ENCODE measurements at places on chromosomes 7 and 10. TPM values are rescaled to one million over a fixed set of nuclear protein-coding genes. Genes with fewer than 3 reads are reported as not detected.

DNA sequence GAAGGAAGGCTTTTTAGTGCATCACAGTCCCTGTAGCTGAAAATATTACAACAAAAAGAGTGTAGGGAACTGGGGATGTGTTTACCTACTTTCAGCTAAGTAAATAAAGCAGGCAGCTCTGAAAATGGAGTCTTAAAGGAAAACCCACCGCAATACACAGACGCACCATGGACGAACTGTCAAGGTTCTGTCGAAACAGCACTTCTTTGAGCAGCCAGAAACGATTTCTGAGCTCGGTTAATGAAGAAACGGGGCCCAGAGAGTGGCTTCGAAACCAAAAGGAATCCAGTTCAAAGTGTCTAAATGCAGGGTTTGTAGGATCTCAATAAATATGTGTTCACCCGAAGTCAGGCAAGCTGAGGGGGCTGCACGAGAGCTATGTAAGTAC lies 275.4 kb upstream of the NEBL start:
- no peaks in the 10 kb centered on the region for H3K27me3 ChIP-seq
- peak overlapping the region; percentile 85 for H3K27ac ChIP-seq
- H3K4me1 ChIP-seq, result no peaks in the 10 kb centered on the region
- peak overlapping the region; percentile 74 for H3K4me3 ChIP-seq
- peak; percentile 31 for DNase-seq
- H3K36me3 ChIP-seq, result peaks cover 4% of the 10 kb centered on the region

GRCh38 chr7:18222636-18223035 lies 195.0 kb upstream of the PRPS1L1 start:
- H3K36me3 ChIP-seq, result no peaks in the 10 kb centered on the region
- no peak overlapping the region for H3K27ac ChIP-seq
- H3K4me1 ChIP-seq, result no peaks in the 10 kb centered on the region
- no peak for DNase-seq
- H3K27me3 ChIP-seq, result peaks cover 2% of the 10 kb centered on the region

GHRHR gene
- not detected for total RNA-seq

DNA sequence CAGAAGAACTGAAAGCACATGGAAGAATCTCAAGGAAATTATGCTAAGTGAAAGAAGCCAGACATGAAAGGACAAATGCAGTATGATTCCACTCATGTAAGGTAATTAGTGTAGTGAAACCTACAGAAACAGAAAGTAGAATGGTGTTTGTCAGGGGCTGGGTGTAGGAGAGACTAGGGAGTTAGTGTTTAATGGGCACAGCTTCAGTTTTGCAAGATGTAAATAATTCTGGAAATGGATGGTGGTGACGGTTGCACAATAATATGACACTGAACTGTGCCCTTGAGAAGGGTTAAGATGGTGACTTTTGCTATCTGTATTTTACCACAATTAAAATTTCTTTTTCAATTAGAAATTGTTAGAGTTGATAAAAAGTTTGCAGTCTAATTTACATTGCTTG lies 157.3 kb upstream of the ADCY1 start:
- H3K4me1 ChIP-seq, result no peaks in the 10 kb centered on the region
- no peak overlapping the region for H3K4me3 ChIP-seq
- no peak for DNase-seq
- no peaks in the 10 kb centered on the region for H3K36me3 ChIP-seq
- no peaks in the 10 kb centered on the region for H3K27me3 ChIP-seq
- H3K27ac ChIP-seq, result no peak overlapping the region

- DNase-seq, result no peak
- no peaks in the 10 kb centered on the region for H3K36me3 ChIP-seq
- no peak overlapping the region for H3K27ac ChIP-seq
Observed at GRCh38 chr7:81284576-81284975, 365.7 kb upstream of the SEMA3C start.

TMEM213 gene
- not detected for total RNA-seq

- H3K27me3 ChIP-seq, result no peaks in the 10 kb centered on the region
- H3K4me3 ChIP-seq, result no peak overlapping the region
- H3K4me1 ChIP-seq, result no peaks in the 10 kb centered on the region
- no peaks in the 10 kb centered on the region for H3K36me3 ChIP-seq
Observed at GRCh38 chr7:97269741-97270140, 152.2 kb downstream of the SDHAF3 start.

- no peaks in the 10 kb centered on the region for H3K4me1 ChIP-seq
- H3K4me3 ChIP-seq, result no peak overlapping the region
- H3K27ac ChIP-seq, result no peak overlapping the region
- no peaks in the 10 kb centered on the region for H3K36me3 ChIP-seq
Observed at GRCh38 chr7:32164341-32164996, 94.3 kb upstream of the PDE1C start.

TMEM176B gene
- total RNA-seq, result 37.2 TPM

DNA sequence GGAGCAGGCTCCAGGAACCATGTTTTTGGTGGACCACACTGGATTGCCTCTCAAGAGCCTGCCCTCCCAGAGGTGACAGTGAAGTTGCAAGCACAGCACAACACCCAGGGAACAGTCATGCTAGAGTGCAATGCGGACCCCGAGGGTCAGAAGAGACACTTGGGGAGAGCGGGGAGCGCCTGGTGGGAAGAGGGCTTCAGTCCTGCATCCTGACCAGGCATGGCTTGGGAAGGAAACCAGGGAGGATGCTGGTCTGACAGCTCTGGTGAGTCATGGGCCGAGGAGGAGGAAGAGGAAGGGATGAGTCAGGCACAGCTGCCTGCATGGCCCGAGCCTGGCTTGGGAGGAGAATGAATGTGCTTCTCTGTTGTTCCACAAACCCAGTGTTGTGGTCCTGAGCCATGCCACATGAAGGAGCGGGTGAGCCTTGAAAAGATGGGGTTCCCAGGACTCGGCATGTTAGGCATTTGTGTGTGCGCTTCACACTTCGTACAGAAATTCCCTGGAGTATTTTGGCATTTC lies 29.5 kb upstream of the ANKRD2 start:
- no peaks in the 10 kb centered on the region for H3K36me3 ChIP-seq
- H3K4me1 ChIP-seq, result peaks cover 24% of the 10 kb centered on the region
- peak; percentile 49 for DNase-seq

- H3K27me3 ChIP-seq, result peaks cover 3% of the 10 kb centered on the region
- H3K4me1 ChIP-seq, result peaks cover 9% of the 10 kb centered on the region
- DNase-seq, result no peak
Observed at GRCh38 chr10:1316121-1316808, 260.1 kb downstream of the WDR37 start.

GRCh38 chr7:5469375-5470166 lies 45.9 kb upstream of the TNRC18 start:
- no peaks in the 10 kb centered on the region for H3K4me1 ChIP-seq
- no peak for DNase-seq
- no peaks in the 10 kb centered on the region for H3K27me3 ChIP-seq
- H3K4me3 ChIP-seq, result no peak overlapping the region
- no peaks in the 10 kb centered on the region for H3K36me3 ChIP-seq
- H3K27ac ChIP-seq, result no peak overlapping the region

DNA sequence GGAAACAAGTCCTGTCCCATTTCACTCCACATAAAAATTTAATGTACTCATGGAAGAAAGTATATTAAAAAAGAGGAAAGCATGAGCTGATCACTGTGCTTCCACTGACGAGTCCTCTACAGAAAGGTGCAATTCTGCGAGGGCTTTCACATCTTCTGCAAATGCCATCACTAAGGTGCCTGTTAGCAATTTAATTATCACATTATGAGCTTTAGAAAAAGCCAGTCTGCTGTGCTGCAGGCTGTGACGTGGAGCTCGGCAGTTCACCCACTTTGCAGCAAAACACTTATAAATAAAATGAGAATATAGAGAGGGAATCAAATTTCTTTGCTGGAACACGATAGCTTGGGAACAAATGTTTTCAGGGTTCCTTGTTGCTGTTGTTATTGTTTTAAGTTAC lies 22.5 kb upstream of the NEUROD6 start:
- no peaks in the 10 kb centered on the region for H3K27me3 ChIP-seq
- DNase-seq, result no peak
- H3K4me1 ChIP-seq, result no peaks in the 10 kb centered on the region
- no peak overlapping the region for H3K4me3 ChIP-seq
- no peak overlapping the region for H3K27ac ChIP-seq

GRCh38 chr7:77665161-77665560 lies 31.1 kb upstream of the RSBN1L start:
- no peak for DNase-seq
- H3K4me3 ChIP-seq, result no peak overlapping the region
- H3K27ac ChIP-seq, result no peak overlapping the region
- no peaks in the 10 kb centered on the region for H3K27me3 ChIP-seq
- no peaks in the 10 kb centered on the region for H3K36me3 ChIP-seq
- H3K4me1 ChIP-seq, result no peaks in the 10 kb centered on the region

- no peaks in the 10 kb centered on the region for H3K4me1 ChIP-seq
- no peak overlapping the region for H3K4me3 ChIP-seq
- H3K27me3 ChIP-seq, result peaks cover under 1% of the 10 kb centered on the region
- no peaks in the 10 kb centered on the region for H3K36me3 ChIP-seq
- no peak overlapping the region for H3K27ac ChIP-seq
Observed at GRCh38 chr10:99248824-99249223, 13.2 kb upstream of the HPSE2 start.

DNA sequence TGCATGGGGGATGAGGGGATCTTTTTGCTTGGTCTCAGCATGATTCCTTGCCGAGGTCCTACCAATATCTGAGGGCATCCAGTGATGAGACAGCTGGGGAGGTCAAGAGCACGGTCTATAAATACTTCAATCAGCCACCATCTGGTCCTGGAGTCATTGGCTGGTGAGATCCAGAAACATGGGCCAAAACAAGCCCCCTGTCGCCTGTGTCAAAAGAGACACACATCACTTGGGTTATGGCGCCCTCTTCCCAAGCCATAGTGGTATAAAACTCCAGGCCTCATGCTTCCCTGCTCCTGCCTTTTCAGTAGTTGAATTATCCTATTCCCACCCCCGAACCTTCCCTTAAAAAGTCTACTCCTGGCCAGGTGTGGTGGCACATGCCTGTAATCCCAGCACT lies 60.9 kb downstream of the SLC35B4 start:
- no peak overlapping the region for H3K4me3 ChIP-seq
- no peak overlapping the region for H3K27ac ChIP-seq
- no peaks in the 10 kb centered on the region for H3K4me1 ChIP-seq
- H3K27me3 ChIP-seq, result no peaks in the 10 kb centered on the region
- no peak for DNase-seq

DNA sequence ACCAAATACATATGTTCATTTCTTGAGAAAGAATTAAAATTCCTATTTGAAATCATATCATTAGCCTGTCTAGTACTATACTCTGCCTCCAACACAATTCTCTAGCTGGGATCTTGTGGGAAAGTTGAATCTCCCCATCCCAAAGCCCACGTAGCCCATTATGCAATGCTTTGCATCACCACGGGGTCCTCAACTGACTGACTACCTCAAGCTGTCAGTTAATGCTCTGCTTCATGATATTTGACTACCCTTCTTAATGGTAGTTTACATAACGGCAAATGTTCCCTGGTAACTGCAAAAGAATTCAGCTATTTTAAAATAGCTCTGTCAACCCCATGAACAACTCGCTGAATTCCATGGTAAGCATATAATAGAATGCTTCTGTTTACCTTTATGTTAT lies 23.3 kb upstream of the PALS2 start:
- H3K4me3 ChIP-seq, result no peak overlapping the region
- no peak for DNase-seq
- no peaks in the 10 kb centered on the region for H3K27me3 ChIP-seq
- H3K27ac ChIP-seq, result no peak overlapping the region
- no peaks in the 10 kb centered on the region for H3K4me1 ChIP-seq
- no peaks in the 10 kb centered on the region for H3K36me3 ChIP-seq

GRCh38 chr7:90212149-90212495 lies 582 bp downstream of the STEAP2 start:
- no peaks in the 10 kb centered on the region for H3K36me3 ChIP-seq
- peak overlapping the region; percentile 81 for H3K4me3 ChIP-seq
- H3K27ac ChIP-seq, result no peak overlapping the region
- no peak for DNase-seq
- no peaks in the 10 kb centered on the region for H3K27me3 ChIP-seq

GRCh38 chr7:151408839-151409666 lies 785 bp downstream of the WDR86 start:
- peaks cover 7% of the 10 kb centered on the region for H3K4me1 ChIP-seq
- H3K36me3 ChIP-seq, result no peaks in the 10 kb centered on the region
- no peaks in the 10 kb centered on the region for H3K27me3 ChIP-seq
- no peak overlapping the region for H3K4me3 ChIP-seq

GRCh38 chr7:27083646-27084045 lies 12.2 kb downstream of the HOXA1 start:
- H3K27me3 ChIP-seq, result no peaks in the 10 kb centered on the region
- DNase-seq, result no peak
- H3K27ac ChIP-seq, result no peak overlapping the region
- no peak overlapping the region for H3K4me3 ChIP-seq

GRCh38 chr10:26946102-26946811 lies 85.5 kb upstream of the ABI1 start:
- H3K27me3 ChIP-seq, result no peaks in the 10 kb centered on the region
- no peaks in the 10 kb centered on the region for H3K4me1 ChIP-seq
- H3K36me3 ChIP-seq, result no peaks in the 10 kb centered on the region
- no peak overlapping the region for H3K27ac ChIP-seq

All from lung (tissue), 17 donors.